ENCODE measurements at places on chromosomes 5 and 9. TPM values are rescaled to one million over a fixed set of nuclear protein-coding genes. Genes with fewer than 3 reads are reported as not detected.

The ADAMTS6 gene
- 0.23 TPM for total RNA-seq

The PRLR gene
- 1.6 TPM for total RNA-seq

The RGS14 gene
- total RNA-seq = 16.7 TPM

The PTGS1 gene
- 0.19 TPM for total RNA-seq

The FAM151B gene
- total RNA-seq = 2.4 TPM

The SPINK4 gene
- total RNA-seq = 2.1 TPM

The SV2C gene
- total RNA-seq = not detected

DNA sequence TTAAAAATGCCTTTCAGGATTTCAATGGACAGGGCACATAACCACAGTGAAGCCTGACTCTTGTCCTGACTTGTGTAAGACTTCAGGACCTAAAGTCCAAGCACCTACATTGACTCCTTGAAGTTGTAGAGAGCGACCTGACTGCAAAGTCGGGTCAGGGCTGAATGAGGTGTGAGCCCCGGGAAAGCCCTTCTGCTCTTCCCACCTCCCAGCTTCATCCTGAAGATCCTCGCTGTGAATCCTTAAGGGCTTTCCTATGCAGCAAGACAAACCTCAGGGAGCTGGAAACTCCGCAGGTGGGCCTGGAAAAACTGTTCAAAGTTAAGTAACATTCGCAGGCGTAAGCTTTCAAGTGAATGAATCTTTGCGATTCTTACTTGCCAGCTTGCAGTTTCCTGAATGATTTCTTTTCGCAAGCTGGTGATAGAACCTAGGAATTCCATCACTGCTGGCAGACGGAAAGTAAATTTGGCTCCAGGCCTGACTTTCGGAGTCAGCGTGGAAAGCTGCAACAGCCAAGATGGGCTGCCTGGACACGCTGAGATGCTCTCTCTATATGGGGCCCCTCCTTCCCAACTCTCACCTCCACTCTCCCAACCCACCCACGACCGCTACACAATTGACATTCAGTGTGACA lies 10.9 kb downstream of the SEMA5A start:
- no peaks in the 10 kb centered on the region for H3K27me3 ChIP-seq
- peak overlapping the region; percentile 27 for H3K27ac ChIP-seq
- no peaks in the 10 kb centered on the region for H3K36me3 ChIP-seq
- H3K4me1 ChIP-seq = no peaks in the 10 kb centered on the region

GRCh38 chr9:105693435-105694189 lies 729 bp upstream of the TMEM38B start:
- H3K4me3 ChIP-seq = peak overlapping the region; percentile 95
- H3K36me3 ChIP-seq = no peaks in the 10 kb centered on the region
- peak; percentile 8 for DNase-seq
- H3K4me1 ChIP-seq = 0 out of 2 replicates have a peak, but pooled peaks cover 12% of the 10 kb centered on the region

GRCh38 chr5:144205141-144205551 lies 34.5 kb downstream of the KCTD16 start:
- H3K27ac ChIP-seq = no peak overlapping the region
- H3K36me3 ChIP-seq = no peaks in the 10 kb centered on the region
- peak; percentile 32 for DNase-seq
- H3K4me1 ChIP-seq = peaks cover 5% of the 10 kb centered on the region
- no peaks in the 10 kb centered on the region for H3K27me3 ChIP-seq
- H3K4me3 ChIP-seq = peak overlapping the region; percentile 5

GRCh38 chr5:2187687-2188086 lies 305.0 kb upstream of the IRX4 start:
- no peaks in the 10 kb centered on the region for H3K4me1 ChIP-seq
- no peaks in the 10 kb centered on the region for H3K27me3 ChIP-seq

- no peaks in the 10 kb centered on the region for H3K36me3 ChIP-seq
- no peaks in the 10 kb centered on the region for H3K4me1 ChIP-seq
- H3K27me3 ChIP-seq = no peaks in the 10 kb centered on the region
- no peak overlapping the region for H3K27ac ChIP-seq
- no peak for DNase-seq
These were observed 232.6 kb downstream of the BNC2 start for GRCh38 chr9:16637911-16638310.

- H3K27me3 ChIP-seq = no peaks in the 10 kb centered on the region
- H3K4me3 ChIP-seq = no peak overlapping the region
- no peak overlapping the region for H3K27ac ChIP-seq
- H3K36me3 ChIP-seq = no peaks in the 10 kb centered on the region
- DNase-seq = no peak
- 0 out of 2 replicates have a peak, but pooled peaks cover 3% of the 10 kb centered on the region for H3K4me1 ChIP-seq
These were observed 92.0 kb upstream of the SSBP2 start for GRCh38 chr5:81842795-81843398.

- H3K36me3 ChIP-seq = no peaks in the 10 kb centered on the region
- H3K27me3 ChIP-seq = no peaks in the 10 kb centered on the region
- H3K4me1 ChIP-seq = no peaks in the 10 kb centered on the region
- no peak for DNase-seq
- H3K4me3 ChIP-seq = no peak overlapping the region
- H3K27ac ChIP-seq = no peak overlapping the region
These were observed 40.9 kb downstream of the SVEP1 start for GRCh38 chr9:110538647-110539041.

- no peak overlapping the region for H3K27ac ChIP-seq
- no peaks in the 10 kb centered on the region for H3K4me1 ChIP-seq
- H3K36me3 ChIP-seq = no peaks in the 10 kb centered on the region
These were observed 198.1 kb downstream of the LURAP1L start for GRCh38 chr9:12972608-12973589.

DNA sequence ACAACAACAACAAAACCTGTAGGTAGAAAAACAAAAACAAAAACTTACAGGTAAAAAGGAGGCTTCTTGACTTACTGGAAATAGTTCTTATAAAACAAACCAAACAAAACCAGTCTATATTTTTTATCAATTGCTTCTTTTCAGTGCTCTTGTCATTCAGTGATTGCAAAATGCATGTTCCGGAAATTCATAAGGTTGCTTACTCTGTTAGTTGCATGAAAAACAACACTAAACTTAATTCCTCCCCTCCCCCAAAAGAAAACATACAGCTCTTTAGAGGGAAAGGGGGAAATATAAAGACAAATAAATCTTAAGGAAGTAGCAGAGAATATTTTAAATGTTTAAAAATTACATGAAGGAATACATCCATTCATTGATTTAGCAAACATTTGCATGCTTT lies 19.1 kb downstream of the CPEB4 start:
- no peak overlapping the region for H3K27ac ChIP-seq
- no peaks in the 10 kb centered on the region for H3K27me3 ChIP-seq
- H3K4me3 ChIP-seq = no peak overlapping the region
- no peaks in the 10 kb centered on the region for H3K36me3 ChIP-seq

- no peaks in the 10 kb centered on the region for H3K4me1 ChIP-seq
- no peak for DNase-seq
- H3K27me3 ChIP-seq = no peaks in the 10 kb centered on the region
- no peak overlapping the region for H3K4me3 ChIP-seq
- H3K27ac ChIP-seq = no peak overlapping the region
These were observed 1005.0 kb upstream of the CDH10 start for GRCh38 chr5:25649628-25650265.

- no peaks in the 10 kb centered on the region for H3K36me3 ChIP-seq
- peaks cover 2% of the 10 kb centered on the region for H3K27me3 ChIP-seq
- no peak overlapping the region for H3K27ac ChIP-seq
- no peaks in the 10 kb centered on the region for H3K4me1 ChIP-seq
- no peak for DNase-seq
- no peak overlapping the region for H3K4me3 ChIP-seq
These were observed 46.1 kb upstream of the CLPTM1L start for GRCh38 chr5:1390861-1391600.

DNA sequence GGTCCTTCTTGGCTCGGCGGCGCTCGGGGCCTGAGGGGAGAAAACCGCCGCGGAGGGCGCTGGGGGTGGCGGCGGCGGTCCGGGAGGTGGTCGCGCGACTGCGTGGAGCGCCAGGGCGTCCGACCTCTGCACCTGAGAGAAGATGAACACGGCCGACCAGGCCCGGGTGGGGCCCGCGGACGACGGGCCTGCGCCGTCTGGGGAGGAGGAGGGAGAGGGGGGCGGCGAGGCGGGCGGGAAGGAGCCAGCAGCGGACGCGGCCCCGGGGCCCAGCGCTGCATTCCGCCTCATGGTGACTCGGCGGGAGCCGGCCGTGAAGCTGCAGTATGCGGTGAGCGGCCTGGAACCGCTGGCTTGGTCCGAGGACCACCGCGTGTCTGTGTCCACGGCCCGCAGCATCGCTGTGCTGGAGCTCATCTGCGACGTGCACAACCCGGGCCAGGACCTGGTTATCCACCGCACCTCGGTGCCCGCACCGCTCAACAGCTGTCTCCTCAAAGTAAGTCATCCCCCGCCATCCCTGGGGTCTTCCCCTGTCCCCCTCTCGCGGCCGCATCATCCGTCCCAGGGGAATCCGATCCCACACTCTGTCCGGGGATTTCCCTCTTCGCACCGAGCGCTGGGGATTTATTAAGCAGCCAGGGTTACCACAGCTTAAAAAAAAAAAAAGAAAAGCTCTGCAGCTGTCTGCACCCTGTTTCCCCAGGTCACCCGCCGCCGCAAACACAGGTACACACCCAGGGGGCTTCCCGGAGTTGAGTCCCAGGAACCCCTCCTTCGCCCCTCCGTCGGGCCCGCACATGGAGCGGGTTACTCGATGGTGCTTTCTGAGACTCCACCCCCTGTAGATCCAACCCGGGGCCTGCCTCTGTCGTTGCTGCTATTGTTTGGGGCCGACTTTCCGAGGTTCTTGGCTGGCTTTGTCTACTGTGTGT lies at the start of gene GTF3C4:
Gene GTF3C4 (plus strand): TSS at position 8 of the 935 bp plus-strand sequence. CDS start 135 bp downstream, at position 143.
- DNase-seq = peak; percentile 42
- H3K27me3 ChIP-seq = no peaks in the 10 kb centered on the region
- peak within 1 kb of the TSS; percentile 97 for H3K27ac ChIP-seq
- H3K4me1 ChIP-seq = peaks cover 9% of the 10 kb centered on the region
- peak within 1 kb of the TSS; percentile 91 for H3K4me3 ChIP-seq

GRCh38 chr5:159034083-159034824 lies 65.5 kb downstream of the EBF1 start:
- no peak overlapping the region for H3K27ac ChIP-seq
- H3K4me1 ChIP-seq = no peaks in the 10 kb centered on the region
- DNase-seq = no peak
- H3K36me3 ChIP-seq = no peaks in the 10 kb centered on the region
- no peaks in the 10 kb centered on the region for H3K27me3 ChIP-seq

DNA sequence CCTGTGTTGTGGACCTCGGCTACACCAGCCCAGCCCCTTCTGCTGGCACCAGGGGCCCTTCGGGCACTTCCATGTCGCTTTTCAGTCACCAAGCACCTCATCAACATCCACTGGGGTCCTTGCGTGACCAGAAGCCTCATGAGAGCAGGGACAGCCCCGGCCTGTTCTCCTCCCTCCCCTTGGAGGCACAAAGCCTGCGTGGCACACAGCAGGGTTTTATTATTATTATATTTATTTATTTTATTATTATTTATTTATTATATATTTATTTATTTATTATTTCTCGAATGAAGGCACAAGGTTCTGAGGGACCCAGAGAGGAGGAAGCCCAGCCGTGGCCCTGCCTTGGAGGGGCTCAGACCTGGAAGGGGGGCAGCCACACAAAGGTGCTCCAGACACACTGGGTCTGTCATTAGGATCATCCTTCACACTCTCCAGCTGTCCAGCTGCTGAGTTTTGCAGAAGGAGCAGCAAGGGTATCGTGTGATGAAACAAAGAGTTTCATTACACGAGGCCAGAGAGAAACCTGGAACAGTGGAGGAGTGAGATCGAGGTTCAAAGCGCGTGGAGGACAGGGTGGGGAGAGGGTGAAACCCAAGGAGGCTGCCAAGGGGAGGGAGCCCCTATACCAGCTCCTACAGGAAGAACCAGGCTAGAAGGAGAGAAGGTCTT lies 5.2 kb downstream of the VAV2 start:
- no peak overlapping the region for H3K4me3 ChIP-seq
- peak overlapping the region; percentile 61 for H3K27ac ChIP-seq
- no peak for DNase-seq
- H3K27me3 ChIP-seq = no peaks in the 10 kb centered on the region
